ENCODE measurements at places on chromosomes 4 and X. TPM values are rescaled to one million over a fixed set of nuclear protein-coding genes. Genes with fewer than 3 reads are reported as not detected.

The PRAF2 gene
- total RNA-seq: 8.2 TPM

The MSANTD1 gene
- 0.60 TPM for total RNA-seq

The SPANXA2 gene
- not detected for total RNA-seq

The LDB2 gene
- 191 TPM for total RNA-seq

The MAGEC1 gene
- not detected for total RNA-seq

The NUP62CL gene
- total RNA-seq: not detected

The HMX1 gene
- total RNA-seq: not detected

The GAGE1 gene
- not detected for total RNA-seq

The HTN1 gene
- total RNA-seq: not detected

The MAP9 gene
- 3.7 TPM for total RNA-seq

The PGK1 gene
- total RNA-seq: 120 TPM

The CENPVL1 gene
- total RNA-seq: not detected

The SPATA18 gene
- 22.2 TPM for total RNA-seq

The ASB12 gene
- 0.17 TPM for total RNA-seq

The CLDN22 gene
- not detected for total RNA-seq

The DAPP1 gene
- 0.09 TPM for total RNA-seq

The RENBP gene
- 3.0 TPM for total RNA-seq

Measured in bronchial smooth muscle cell (primary cell).